Adrenal gland (tissue), 19 donors: ENCODE measurements at places on chromosomes 11 and 22. TPM values are rescaled to one million over a fixed set of nuclear protein-coding genes. Genes with fewer than 3 reads are reported as not detected.

GRCh38 chr11:1803246-1803645, 31.5 kb upstream of the SYT8 start:
- H3K4me3 ChIP-seq: no peak overlapping the region
- no peak overlapping the region for H3K27ac ChIP-seq
- no peak for DNase-seq

The CECR2 gene
- total RNA-seq: 0.98 TPM

DNA sequence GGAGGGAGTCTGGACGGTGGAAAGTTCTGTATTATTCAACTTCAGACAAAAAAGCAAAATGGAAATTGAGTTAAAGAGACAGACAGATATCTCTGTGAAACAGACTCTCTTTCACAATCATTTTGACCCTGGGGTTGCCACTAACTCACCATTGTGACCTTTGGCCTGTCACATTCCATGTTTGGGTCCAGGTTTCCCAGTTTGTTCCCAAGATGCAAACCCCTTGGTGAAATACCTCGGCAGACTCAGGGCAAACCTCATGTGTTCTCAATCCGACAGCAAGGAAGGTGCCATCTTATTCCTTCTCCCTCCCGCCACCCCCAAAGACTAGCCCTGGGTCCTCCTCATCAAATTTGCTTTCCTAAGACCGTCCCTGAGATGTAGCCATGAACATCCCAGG, 41.8 kb downstream of the GALNT18 start:
- no peak overlapping the region for H3K4me3 ChIP-seq
- DNase-seq: no peak
- peaks cover 5% of the 10 kb centered on the region for H3K27me3 ChIP-seq
- H3K4me1 ChIP-seq: peaks cover 6% of the 10 kb centered on the region
- H3K36me3 ChIP-seq: no peaks in the 10 kb centered on the region
- no peak overlapping the region for H3K27ac ChIP-seq

DNA sequence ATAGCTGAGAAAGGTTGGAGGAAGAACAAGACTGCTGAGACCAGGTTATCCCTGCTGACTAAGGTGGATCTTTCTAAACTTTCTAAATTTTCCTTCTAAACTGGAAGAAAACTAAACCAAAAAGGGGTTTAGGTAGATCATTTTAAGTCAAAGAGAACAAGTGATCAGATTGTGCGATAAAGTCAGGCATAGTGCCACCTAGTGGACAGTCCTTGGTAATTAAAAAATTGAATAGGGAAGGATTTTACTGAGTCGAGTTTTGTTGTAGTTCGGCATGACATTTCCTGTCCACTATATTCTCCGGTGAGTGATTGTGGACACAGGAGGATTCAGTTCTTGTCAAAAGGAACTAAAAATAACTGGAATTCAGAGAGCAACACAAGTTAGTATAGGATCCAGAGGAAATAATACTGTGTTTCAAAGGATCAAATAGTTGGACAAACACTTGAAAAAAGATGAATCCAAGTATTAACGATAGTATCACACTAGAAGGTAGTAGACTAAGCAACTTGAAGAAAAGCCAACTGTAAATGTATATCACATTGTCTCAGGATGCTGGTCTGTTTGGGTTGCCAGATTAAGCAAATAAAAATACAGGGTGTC, 1236.4 kb downstream of the FAM181B start:
- H3K27ac ChIP-seq: no peak overlapping the region
- H3K4me3 ChIP-seq: no peak overlapping the region
- H3K27me3 ChIP-seq: no peaks in the 10 kb centered on the region
- no peaks in the 10 kb centered on the region for H3K36me3 ChIP-seq

DNA sequence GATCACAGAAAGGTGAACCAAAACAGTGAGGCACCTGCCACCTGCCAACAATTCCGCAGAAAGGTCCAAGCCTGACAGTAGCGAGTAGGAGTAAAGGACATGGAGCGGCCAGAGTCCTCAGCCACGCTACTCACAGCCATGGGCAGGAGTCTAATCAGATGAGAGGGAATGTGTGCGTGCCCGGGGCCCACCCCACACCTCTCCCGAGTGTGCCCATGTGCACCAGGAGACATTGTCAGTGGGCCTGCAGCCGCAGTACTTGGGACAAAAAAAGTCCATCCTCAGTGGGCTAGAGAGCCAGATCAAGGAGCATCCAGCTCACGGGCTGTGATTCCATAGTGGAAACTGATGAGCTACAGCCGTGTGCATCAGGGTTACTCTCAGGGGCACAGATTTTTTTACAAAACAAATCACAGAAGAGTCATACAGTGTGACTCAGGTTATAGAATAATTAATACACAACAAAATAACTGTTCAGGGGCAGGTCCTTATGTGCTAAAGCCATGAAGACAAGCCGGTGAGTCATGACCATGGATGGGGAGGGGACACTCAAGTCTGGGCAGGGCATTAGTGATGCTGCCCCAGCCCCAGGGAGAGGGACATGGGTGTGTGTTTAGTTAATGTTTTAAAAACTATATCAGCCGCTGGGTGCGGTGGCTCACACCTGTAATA, 12.0 kb downstream of the SART1 start:
- no peak for DNase-seq
- H3K27ac ChIP-seq: no peak overlapping the region
- H3K27me3 ChIP-seq: no peaks in the 10 kb centered on the region
- no peak overlapping the region for H3K4me3 ChIP-seq

DNA sequence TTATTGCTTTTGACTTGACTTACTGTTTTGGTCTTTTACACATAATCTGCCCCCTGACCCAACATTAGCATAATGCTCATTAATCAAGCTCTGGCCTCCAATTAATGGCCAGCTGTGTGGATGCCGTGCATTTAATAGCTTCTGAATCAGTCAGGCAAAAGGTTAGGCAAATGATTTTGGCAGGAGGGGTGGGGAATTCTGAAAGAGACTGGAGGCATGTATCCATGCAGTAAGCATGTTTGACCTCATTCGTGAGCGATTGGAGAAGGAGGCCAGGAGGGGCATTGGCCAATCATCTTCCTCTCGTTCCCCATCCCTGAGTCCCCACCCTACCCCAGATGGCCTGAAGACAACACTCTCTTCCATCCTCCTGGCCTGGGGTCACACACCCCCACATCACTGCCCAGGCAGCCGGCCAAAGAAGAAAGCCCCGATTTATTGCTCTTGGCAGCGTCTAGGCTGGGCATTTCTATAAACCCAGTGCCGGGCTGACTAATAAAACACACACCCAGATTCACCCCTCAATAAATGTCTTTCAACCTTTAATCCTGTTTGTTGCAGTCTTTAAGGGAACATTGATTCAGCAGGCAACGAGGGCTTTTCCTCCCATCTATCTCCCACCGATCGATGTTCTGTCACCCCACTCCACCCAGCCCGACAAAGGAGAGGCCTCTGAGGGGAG, 150.0 kb downstream of the OPCML start:
- H3K36me3 ChIP-seq: no peaks in the 10 kb centered on the region
- no peak overlapping the region for H3K27ac ChIP-seq
- H3K27me3 ChIP-seq: peaks cover 4% of the 10 kb centered on the region
- no peak for DNase-seq

GRCh38 chr22:39661842-39662685, 91.5 kb downstream of the CACNA1I start:
- peaks cover 38% of the 10 kb centered on the region for H3K27me3 ChIP-seq
- no peaks in the 10 kb centered on the region for H3K4me1 ChIP-seq
- DNase-seq: no peak
- H3K4me3 ChIP-seq: no peak overlapping the region

- H3K36me3 ChIP-seq: no peaks in the 10 kb centered on the region
- no peaks in the 10 kb centered on the region for H3K27me3 ChIP-seq
- no peak for DNase-seq
- H3K27ac ChIP-seq: no peak overlapping the region
Measured at GRCh38 chr11:15551901-15552851, 437.5 kb downstream of the INSC start.

DNA sequence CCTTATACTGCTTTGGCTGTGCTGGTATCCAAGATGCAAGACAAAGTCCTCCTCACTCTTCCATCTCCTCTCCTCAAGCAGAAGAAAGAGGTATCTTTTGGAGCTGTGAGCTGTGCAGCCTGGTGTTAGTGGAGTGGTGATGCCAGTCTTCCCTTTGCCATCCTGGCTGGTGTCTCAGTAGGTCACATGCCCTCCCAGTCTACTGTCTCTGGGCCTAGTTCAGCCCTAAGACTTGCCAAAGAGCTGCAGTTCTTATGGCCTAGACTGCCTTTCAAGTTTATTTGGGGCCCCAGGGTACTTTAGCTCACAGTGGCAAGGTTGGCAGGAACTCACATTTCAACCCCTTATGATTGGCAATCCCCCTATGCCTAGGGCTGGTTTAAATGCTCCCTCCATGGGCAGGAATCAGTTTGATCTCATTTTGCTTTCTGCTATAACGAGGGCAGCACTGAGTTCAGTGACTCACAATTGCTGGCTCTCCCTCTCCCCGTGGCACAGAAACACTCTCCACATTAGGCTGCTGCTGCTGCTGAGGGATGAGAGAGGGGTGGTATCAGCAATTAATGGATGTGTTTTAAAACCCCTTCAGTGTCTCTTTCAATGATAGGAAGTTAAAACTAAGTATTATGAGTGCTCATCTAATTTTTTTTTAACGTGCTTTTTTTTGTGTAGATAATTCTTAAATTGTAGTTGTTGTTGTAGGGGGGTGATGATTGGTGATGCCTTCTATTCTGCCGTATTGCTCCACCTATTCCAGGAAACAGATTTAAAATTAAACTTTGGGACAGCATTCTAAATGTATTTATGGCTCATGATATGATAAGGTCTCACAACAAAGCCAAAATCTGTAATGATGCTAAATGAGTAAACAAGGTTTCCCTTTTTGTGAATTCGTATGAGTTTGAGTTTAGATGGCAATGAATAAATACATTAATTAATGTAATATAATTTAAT, 1295.0 kb downstream of the JRKL start:
- no peak overlapping the region for H3K27ac ChIP-seq
- no peaks in the 10 kb centered on the region for H3K36me3 ChIP-seq
- H3K4me3 ChIP-seq: no peak overlapping the region
- no peaks in the 10 kb centered on the region for H3K27me3 ChIP-seq
- no peaks in the 10 kb centered on the region for H3K4me1 ChIP-seq
- no peak for DNase-seq

DNA sequence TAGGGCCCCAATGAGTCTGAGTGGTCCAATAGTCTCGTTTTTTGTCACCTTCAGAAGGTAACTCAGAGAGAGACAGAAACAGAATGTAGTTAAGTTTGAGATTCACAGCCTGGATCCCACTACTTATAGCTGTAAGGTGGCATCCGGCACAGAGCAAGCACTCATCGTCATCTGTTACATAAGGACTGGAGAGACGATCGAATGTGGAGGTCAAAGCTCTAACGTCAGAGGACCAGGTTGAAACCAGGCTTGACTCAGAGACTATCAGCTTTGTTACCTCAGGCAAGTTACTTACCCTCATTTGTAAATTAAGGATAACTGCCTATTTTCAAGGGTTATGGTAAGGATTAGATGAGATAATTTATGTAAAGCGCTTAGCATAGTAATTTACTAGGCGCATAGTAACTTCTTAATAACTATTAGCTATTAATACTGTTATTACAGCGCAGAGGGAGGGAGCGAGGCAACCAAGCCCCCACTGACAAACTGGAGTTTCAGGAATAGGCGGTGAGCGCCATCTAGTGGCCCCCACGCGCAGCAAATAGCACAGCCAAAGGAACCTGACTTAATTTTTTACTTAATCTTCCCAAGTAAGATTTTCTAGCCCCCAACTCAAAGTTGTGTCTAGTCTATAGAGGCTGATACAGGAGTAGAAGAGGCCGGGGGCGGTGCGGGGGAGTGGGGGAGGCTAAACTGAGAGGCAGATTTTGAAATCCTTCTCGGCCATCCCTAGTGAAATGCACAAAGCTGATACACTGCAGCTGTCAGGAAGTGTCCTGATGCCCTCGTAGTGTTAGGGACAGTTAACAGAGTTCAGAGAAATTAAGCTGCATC, 29.0 kb upstream of the API5 start:
- no peak overlapping the region for H3K27ac ChIP-seq
- H3K4me1 ChIP-seq: no peaks in the 10 kb centered on the region
- no peak overlapping the region for H3K4me3 ChIP-seq
- H3K36me3 ChIP-seq: no peaks in the 10 kb centered on the region

The NCAPH2 gene
- total RNA-seq: 31.7 TPM

The HEPN1 gene
- not detected for total RNA-seq

The METTL15 gene
- 14.9 TPM for total RNA-seq

DNA sequence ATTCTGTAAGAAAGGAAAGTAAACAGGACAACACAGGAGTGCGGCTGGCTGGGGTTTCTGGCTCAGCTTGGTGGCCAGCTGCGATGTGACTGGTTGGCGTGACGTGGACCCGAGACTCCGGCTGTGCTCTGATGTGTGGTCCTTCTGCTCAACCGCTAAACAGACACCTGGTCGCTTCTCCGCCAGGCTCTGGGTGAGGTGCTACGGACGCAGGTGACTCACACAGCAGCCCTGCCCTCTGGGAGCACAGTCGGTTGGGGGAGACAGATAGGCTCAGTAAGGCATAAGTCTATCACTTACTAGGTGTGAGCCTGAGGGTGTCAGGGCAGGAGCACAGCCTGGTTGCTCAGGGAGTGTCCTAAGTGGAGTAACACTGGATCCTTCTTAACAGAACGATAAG, 8.2 kb downstream of the RTL6 start:
- no peaks in the 10 kb centered on the region for H3K4me1 ChIP-seq
- DNase-seq: no peak
- H3K4me3 ChIP-seq: no peak overlapping the region
- no peaks in the 10 kb centered on the region for H3K36me3 ChIP-seq

DNA sequence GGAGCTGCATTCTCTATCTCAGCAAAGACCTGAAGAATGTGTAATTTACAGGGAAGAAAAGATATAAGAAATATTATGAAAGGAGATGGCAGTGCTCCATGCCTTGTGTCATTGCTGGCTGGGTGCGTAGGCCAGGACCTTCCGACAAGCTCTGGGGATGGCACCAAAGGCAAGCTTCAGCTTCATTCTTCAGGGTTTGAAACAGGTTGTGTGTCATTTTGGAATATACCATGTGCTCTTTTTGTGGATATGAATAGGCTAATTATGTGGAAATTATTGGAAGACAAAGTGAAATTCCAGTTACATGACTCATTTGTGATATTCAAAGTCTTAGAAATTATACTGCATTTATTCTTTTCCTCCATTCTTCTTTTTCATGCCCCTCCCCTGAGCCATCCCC, 5.7 kb upstream of the KIRREL3 start:
- H3K27ac ChIP-seq: no peak overlapping the region
- H3K4me1 ChIP-seq: no peaks in the 10 kb centered on the region
- no peak for DNase-seq
- H3K36me3 ChIP-seq: no peaks in the 10 kb centered on the region
- H3K4me3 ChIP-seq: no peak overlapping the region

DNA sequence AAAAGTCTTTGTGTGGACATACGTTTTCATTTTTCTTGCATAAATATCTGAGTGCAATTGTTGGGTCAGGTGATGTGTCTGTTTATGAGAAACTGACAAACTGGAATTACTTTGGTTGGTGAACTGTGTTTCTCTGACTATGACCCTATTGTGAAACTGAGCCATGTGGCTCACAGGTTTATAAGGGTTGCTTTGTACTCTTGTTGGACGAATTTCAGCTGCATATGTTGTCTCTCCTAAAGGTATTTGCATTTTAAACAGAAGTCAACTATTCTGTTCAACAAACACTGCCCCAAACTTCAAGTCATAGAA, 34.4 kb upstream of the RASD2 start:
- no peaks in the 10 kb centered on the region for H3K36me3 ChIP-seq
- H3K4me1 ChIP-seq: no peaks in the 10 kb centered on the region
- DNase-seq: no peak
- no peak overlapping the region for H3K4me3 ChIP-seq

The MS4A18 gene
- not detected for total RNA-seq

- peaks cover 48% of the 10 kb centered on the region for H3K27me3 ChIP-seq
- no peak for DNase-seq
- no peak overlapping the region for H3K27ac ChIP-seq
Measured at GRCh38 chr11:107591378-107592230, 657 bp downstream of the ELMOD1 start.
